ENCODE measurements at places on chromosomes 2 and 18.

GRCh38 chr18:32730620-32731091, 42.2 kb downstream of the KLHL14 start:
- DNase-seq: no peak

DNA sequence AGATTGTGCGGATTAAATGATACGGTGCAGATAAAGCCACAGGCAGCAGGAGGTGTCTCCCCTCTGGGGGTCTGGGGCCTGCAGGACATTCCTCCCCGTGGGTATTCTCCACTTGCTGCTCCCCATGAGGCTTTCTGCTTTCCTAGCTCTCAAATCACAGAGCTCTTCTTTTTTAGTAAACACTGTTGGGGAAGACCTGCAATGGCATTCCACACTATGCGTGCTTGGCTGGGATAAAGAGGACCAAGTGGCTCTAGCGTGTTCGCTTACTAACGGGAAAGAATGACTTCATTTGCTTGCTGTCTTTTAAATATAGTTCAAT, 146.5 kb downstream of the DDX1 start:
- DNase-seq: peak; percentile 19

DNA sequence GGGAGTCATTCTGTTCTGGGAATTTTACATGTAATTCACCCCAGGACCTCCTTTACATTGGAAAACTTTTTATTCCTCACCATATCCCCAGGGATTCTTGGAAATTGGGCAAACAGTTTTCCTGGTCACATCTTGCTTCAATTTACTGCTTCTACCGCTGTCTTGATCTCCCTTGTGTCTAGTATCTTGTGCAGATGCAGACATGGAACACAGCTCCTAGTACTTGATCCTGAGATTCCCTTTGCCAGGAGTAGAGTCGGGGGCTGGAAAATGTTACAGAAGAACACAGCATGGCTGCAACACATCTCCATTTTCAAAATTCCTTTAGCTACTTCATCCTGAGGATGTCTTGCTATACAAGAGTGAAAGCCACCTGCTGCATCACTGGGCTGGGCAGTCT, 472.8 kb downstream of the PLCL1 start:
- no peak for DNase-seq

- DNase-seq: no peak
Measured at GRCh38 chr2:176935543-176936102, 277.0 kb upstream of the HNRNPA3 start.

- DNase-seq: no peak
Measured at GRCh38 chr18:49359732-49360444, 100.6 kb downstream of the DYM start.

Data from coronary artery (tissue), 2 donors.